Stimulated activated CD4-positive, alpha-beta T cell treated with anti-CD3 and anti-CD28 coated beads, Interleukin-15, amount 100 ng/mL, for 24 hours (primary cell): ENCODE measurements at places on chromosomes 6 and 20.

DNA sequence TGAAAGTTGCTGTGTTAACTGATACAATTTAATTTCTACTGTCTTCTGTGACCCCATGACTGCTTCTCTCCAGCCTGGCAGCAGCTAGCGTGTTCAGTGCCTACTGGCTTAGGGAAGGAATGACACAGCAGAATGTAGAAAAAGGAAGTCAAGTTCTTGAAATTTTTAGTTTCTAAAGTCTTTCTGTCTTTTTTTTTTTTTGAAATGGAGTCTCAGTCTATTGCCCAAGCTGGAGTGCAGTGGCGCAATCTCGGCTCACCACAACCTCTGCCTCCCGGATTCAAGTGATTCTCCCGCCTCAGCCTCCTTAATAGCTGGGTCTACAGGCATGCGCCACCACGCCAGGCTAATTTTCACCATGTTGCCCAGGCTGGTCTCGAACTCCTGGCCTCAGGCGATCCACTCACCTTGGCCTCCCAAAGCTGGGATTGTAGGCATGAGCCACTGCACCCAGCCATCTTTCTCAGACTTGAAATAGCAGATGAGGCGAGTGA, 39.3 kb downstream of the PCNA start:
- peak; percentile 34 for DNase-seq

GRCh38 chr6:15410752-15411151, 164.9 kb downstream of the JARID2 start:
- no peak for DNase-seq

GRCh38 chr20:38842026-38842425, 36.5 kb downstream of the PPP1R16B start:
- no peak for DNase-seq

DNA sequence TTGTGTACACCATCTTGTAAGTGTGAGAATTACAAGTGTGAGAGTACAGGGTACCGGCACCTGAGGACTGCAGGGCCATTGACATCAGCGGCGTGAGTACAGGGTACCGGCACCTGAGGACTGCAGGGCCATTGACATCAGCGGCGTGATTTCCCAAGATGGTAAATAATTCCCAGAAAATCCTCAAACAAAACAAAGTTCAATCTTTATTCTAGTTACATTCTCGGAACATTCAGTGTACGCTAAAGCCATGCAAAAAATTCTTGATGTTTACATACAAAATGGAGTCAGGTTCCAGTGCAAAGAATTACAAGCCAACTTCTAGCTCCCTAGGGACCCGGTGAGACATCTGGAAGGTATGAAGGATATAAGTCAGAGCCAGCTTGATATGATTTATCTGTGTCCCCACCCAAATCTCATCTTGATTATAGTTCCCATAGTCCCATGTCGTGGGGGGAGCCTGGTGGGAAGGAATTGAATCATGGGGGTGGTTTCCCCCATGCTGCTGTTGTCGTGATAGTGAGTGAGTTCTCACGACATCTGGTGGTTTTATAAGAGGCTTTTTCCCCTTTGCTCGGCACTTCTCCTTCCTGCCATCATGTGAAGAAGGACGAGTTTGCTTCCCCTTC, 172.7 kb downstream of the TTLL2 start:
- DNase-seq: no peak

GRCh38 chr6:33762713-33763112, 16.0 kb upstream of the IP6K3 start:
- no peak for DNase-seq
